ENCODE measurements at places on chromosomes 3 and 15. TPM values are rescaled to one million over a fixed set of nuclear protein-coding genes. Genes with fewer than 3 reads are reported as not detected.

- no peak overlapping the region for H3K4me3 ChIP-seq
- H3K4me1 ChIP-seq: peaks cover 6% of the 10 kb centered on the region
- no peak for DNase-seq
- no peaks in the 10 kb centered on the region for H3K36me3 ChIP-seq
Measured at GRCh38 chr15:39890621-39891020, 29.4 kb downstream of the GPR176 start.

CLEC3B gene
- total RNA-seq: 217 TPM

ACSBG1 gene
- 1.8 TPM for total RNA-seq

DNA sequence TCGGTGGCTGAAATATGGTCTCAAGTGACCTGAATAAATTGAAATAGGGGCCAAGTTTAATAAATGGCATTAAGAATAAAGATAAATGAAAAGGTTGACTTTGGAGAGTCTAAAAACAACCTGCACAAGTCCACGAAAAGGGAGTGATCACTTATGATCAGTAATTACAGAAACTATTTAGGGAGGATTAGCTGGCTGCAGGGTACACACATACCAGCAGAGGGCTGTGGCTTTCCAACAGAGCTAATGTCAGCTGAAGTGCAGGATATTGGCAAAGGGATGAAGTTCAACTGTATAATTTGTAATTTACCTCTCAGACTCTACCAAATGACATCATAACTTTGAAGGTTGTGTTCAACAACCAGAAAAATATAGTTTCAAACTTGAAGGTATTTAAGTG lies 86.8 kb downstream of the SYNPR start:
- H3K27me3 ChIP-seq: no peaks in the 10 kb centered on the region
- no peak for DNase-seq
- H3K27ac ChIP-seq: no peak overlapping the region
- H3K4me3 ChIP-seq: no peak overlapping the region
- no peaks in the 10 kb centered on the region for H3K4me1 ChIP-seq
- no peaks in the 10 kb centered on the region for H3K36me3 ChIP-seq

DNA sequence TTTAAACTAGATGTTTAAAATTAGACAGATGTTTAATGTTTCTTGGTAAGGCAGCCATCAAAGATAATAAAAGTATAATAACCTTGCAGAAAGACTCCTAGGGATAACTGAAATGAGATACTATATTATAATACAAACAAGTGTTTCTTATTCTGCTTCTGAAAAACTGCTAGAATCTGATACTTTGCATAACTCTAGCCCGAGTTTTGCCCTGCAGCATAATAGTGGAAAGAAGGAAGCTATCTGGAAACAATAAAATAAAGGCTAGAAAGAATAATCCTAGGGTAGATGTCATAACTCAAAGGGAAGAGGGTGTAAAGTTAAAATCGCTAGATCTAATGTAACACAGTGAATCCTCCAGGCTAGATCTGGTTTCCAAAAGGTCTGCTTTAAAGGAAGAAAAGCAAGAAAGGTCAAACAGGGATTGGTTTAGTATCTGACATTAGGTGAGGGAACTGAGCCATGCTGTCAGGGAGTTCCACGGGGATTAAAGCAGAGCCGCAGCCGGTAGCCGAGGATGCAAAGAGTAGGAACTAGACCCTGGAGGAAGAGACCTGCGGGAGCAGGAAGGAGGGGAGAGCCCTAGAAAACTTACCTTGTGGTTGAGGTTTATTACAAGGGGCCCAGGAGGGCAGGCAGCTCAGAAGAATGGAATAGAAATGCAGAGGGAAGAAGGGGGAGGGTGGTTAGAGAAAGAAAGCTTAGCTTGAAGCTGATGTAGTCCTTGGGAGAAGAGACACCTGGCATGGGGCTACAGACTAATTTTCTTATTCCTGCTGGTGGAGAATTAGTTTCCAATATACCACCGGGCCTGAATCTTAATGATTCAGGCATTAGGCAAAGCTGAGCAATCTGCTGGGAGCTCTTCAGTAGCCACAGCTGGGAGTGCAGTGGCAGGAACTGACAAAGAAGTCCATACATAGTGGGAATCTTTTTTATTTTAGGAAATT lies 46.1 kb upstream of the TUSC7 start:
- no peak overlapping the region for H3K4me3 ChIP-seq
- no peak overlapping the region for H3K27ac ChIP-seq
- H3K4me1 ChIP-seq: no peaks in the 10 kb centered on the region
- no peak for DNase-seq
- H3K27me3 ChIP-seq: no peaks in the 10 kb centered on the region

DNAH12 gene
- 11.2 TPM for total RNA-seq

DNA sequence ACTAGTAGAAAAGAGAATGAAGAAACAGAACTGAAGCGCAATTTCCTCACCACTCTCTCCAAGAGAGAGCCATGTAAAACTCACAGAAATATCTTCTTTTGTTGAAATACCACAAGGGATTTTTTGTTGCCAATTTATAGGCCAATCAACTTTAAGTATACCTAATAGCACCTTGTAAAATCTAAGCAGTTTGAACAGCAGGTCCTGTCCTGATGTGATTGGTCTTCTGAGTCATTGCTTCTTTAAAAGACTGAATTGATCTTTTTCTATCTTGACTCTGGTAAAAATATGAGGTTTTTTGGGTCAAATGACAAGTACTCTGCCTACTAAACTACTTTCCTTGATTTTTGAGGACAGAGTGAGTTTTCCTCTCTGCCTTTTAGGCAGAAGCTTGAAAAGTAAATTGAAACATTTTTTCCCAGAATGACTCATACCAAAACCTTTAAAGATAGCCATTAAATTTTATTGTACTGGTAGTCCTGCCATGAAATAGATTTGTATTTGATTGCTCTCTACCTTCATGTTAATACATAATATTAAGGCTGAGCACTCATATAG lies 343.9 kb upstream of the CBLB start:
- H3K36me3 ChIP-seq: no peaks in the 10 kb centered on the region
- no peak overlapping the region for H3K27ac ChIP-seq
- H3K27me3 ChIP-seq: no peaks in the 10 kb centered on the region
- no peak overlapping the region for H3K4me3 ChIP-seq
